ENCODE measurements at places on chromosomes 13 and 19.

- DNase-seq = no peak
Measured at GRCh38 chr19:50402544-50403301, 16.0 kb upstream of the SPIB start.

DNA sequence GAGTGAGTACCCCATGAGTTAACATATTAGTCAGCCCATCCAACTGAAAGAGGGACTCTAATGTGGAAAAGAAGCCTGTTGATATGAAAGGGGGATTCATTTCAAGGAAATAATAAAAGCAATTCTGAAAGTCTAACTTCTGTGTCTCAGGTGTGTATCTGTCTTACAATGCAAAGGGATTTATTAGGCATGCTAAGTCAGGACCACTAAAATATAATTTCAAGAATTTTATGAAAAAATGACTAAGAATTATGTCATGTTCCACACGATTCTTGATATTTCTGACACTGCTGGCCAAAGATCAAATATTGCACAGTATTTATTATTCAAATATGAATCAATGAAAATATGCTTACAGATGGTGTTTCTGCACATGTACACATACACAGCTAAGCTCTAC, 130.8 kb downstream of the KLF12 start:
- DNase-seq = peak; percentile 9

DNA sequence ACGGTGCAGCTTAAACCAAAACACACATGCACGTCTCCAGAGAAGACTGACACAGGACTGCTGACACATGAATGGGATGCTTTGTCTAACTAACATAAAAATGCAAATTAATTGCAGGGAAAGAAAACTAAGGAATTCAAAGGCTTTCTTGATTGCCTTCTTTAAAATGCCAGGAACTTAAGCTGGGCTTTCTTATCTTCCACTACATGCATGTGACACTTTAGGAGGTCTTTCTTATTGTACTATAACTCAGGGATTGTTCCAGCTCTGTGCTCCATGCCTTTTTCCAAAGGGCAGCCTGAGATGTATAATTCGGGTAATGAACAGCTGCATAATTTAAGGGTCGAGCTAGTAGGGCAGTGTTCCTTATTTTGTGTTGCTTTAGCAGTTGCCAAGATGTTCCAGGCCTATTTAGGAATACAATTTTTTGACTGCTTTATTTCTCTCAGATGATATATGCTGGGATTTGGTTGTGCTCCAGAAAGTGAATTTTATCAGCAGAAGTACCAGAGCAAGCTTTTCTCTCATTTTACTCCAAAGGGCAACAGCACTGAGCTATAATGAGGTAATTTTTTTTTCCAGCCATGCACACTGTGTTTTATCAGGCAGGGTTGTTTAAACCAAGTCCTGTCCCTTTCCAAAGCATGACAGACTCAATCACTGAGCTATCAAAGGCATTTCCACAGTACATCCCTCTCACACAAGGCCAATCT, 885.2 kb downstream of the PCDH9 start:
- no peak for DNase-seq

- peak; percentile 77 for DNase-seq
Measured at GRCh38 chr19:20237773-20238623, 71.0 kb downstream of the ZNF486 start.

DNA sequence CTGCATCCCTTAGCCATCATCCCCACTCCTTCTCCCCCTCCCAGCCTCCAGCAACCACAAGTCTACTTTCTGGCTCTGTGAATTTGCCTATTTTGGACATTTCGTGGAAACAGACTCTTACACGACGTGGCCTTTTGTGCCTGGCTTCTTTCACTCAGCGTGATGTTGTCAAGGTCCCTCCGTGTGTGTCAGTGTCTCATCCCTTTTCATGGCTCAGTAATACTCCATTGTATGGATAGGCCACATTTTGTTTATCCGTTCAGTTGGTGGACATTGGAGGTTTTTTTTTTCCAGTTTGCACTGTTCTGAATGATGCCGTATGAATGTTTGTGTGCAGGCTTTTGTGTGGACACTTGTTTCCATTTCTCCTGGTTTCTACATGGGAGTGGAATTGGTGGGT, 38.0 kb downstream of the BICRA start:
- DNase-seq = no peak

DNA sequence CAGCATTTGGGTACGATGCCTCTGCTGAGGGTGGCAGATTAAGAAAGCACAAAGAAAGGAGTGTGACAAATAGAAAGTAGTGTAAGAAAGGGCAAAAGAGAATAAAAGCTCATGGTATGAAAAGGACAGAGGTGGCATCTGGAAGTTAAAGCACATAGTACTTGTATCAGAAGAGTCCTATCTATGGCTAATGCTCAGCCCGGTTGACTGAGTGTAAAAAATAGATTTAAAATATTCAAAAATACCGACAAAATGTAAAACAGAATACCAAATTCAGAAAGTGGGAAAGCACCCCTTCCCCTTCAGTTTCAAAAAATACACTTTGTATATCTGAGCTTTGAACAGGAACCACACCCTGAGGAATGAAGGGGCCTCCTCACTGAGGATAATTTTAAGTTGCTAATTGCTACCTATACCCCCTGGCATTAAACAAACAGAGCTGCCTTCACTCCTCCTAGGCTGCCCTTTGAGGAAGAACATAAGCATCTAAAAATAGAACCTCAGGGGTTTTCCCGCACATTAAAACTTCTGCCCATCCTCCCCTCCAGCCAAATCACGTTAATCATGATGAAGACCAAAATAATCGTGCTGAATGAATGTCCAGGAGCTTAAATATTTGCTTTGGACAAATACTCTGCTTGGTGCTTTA, 43.3 kb downstream of the DLEU7 start:
- no peak for DNase-seq

DNA sequence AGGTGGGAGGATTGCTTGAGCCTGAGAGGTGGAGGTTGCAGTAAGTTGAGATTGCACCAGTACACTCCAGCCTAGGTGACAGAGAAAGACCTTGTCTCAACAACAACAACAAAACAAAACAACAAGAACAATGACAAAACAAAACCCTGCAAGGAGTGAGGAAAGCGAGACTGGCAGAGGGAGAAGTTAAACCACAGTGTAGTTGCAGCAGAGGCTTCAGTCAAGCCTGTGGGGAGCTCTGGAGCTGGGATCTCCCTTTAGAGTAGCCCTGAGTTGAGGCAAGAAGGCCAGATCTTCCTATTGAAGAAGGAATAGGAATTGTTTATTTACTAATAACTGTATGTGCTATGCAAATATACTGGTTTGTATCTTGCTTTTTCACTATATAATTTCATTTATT, 25.3 kb upstream of the RNASEH2B start:
- no peak for DNase-seq

GRCh38 chr13:75091718-75092117, 390.3 kb downstream of the TBC1D4 start:
- DNase-seq = no peak

DNA sequence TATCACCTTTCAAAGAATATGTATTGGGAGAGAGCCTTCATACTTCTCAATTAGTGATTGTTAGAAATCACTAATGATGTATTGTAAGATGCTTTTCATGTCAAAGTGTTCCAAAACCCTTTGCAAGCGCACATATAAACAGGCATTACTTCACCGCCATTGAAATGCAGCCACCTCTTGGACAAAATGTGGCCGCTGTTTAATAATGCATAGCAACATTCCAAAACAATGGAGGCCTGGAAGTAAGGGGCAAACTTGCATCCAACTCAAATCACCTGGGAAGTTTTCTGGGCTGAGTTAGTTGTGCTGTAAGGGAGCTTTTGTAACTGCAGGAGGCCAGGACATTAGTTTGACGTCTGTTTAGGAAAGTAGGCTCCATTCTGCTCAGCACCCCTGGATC, 438.1 kb downstream of the FGF9 start:
- DNase-seq = no peak

DNA sequence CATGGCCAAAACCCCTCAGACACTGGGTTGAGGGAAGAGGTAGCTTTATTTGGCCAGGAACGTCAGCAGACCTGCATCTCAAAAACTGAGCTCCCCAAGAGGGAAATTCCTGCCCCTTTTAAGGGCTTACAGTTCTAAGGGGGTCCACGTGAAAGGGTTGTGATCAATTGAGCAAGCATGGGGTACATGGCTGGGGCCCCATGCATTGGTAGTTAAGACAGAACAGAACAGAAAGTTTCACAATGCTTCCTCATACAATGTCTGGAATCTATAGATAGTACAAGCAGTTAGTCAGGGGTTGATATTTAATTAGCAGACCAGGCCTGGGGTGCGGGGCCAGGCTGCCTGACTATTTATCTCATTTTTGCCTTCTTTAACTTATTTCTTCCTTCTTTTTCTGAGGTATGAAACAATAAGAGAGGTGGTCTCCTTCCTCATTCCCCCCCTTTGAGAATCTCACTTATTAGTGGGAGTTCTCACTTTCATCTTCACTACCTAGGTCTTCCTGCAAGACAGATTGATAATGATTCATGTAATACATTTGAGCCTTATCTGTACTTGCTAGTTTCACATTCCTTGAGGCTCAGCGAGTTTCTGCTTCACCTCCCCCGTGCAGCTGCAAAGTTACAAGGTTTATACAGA, 84.8 kb downstream of the SLC25A15 start:
- DNase-seq = no peak

- no peak for DNase-seq
Measured at GRCh38 chr19:29526730-29527499, 1.1 kb downstream of the VSTM2B start.

GRCh38 chr13:100508996-100509395, 79.6 kb downstream of the GGACT start:
- DNase-seq = no peak

DNA sequence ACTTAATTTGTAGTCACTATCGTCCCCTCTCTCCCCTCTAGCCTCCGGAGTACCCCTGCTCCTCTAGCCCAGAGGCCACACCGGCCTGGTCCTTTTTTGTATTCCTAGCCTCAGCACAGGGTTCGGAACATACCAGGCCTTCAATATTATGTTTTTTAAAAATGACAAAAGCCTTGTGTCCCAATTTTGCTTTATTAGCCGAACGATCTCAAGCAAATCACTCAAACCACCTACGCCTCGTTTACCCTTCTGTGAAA, 463 bp upstream of the POMP start:
- no peak for DNase-seq

DNA sequence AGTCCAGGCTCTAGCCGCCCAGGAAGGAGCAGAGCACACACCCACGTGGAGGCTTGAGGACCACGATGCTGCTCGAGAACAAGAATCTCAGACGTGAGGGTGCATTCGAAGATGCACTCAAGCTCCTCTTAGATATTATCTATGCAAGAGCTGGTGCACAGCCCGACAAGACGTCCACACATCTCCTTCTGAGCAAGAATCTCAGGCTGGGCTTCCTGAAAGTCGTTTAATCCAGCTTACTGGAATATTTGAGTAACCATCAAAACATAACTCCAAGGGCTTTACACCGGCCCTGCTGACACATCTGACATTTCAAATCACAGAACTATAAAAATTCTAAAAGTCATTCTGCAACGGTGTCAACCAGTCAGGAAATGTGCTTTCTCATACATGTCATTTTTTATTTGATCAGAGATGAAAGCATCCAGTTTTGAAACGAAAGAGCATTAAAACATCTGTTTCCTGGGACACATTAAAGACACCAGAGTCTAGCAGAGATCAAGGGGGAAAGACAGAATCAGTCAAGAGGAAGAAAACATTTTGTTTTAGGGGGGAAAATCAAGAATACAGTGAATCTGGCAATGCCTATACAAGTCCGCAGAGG, 177.7 kb upstream of the IRS2 start:
- DNase-seq = no peak

DNA sequence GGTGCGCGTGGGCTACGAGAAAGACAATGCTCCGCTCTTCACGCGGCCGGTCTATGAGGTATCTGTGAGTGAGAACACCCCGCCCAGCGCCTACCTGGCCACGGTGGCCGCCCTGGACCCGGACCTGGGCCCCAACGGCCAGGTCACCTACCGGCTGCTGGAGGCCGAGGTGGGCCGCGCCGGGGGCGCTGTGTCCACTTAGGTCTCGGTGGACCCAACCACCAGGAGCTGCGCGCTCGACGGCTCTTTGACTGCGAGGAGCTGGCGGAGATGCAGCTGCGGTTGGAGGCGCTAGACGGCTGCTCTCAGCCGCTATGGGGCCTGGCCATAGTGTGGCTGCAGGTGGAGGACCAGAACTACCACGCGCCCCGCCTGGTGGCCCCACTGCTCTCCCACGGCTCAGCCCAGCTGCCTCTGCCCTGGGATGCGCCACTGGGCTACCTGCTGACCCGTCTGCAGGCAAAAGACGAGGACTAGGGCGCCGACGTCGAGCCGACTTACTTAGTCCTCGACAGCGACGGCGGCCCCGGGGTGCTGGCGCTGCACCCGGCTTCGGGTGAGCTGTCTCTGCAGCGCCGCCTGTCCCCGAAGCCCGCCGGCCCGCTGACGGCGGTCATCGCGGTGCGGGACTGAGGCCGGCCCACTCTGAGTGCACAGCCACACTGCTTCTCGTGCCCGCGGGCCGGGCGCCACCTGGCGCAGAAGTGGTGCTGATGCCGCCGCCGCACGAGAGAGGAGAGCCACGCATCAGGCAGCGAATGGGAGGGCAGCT, 173.0 kb downstream of the OLFM4 start:
- DNase-seq = no peak

- DNase-seq = no peak
Measured at GRCh38 chr19:310141-310651, 19.0 kb upstream of the PLPP2 start.

DNA sequence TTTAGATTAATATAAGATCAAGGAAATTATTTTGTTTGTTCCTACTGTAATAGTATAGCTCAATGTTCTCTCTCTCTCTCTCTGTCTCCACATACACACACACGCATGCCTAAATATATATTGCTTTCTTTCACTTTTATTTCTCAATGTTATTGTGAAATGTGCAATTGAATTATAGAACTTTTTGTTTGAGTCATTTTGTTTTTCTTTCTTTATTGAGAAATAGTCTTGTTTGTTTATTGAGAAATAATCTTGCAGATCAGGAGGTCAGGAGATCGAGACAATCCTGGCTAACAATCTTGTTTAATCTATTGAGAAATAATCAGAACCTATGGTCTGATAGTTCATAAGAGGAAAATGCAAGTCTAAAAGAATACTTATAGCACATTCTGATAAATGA, 1581.3 kb downstream of the EFNB2 start:
- no peak for DNase-seq

GRCh38 chr13:99605420-99606323, 104.4 kb downstream of the TM9SF2 start:
- no peak for DNase-seq

DNA sequence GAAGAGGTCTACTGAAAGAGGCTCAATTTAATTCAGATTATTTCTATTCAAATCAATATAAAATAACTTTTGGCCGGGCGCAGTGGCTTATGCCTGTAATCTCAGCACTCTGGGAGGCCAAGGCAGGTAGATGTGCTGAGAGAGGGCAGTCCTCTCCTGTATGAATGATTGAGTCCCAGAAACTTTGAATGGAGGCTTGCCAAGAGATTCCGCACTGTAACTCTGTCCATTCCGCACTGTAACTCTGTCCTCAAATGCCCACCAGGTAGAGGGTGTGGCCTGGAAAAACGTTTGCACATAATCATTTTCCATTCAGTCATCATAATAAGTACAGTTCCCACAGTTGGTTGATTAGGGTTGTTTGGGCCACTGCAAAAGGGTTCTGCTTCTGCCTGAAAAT, 274.7 kb upstream of the SOX21 start:
- no peak for DNase-seq
